ENCODE measurements at places on chromosomes 2 and 18.

GRCh38 chr18:56747857-56748256 lies 96.7 kb downstream of the WDR7 start:
- no peak for DNase-seq

DNA sequence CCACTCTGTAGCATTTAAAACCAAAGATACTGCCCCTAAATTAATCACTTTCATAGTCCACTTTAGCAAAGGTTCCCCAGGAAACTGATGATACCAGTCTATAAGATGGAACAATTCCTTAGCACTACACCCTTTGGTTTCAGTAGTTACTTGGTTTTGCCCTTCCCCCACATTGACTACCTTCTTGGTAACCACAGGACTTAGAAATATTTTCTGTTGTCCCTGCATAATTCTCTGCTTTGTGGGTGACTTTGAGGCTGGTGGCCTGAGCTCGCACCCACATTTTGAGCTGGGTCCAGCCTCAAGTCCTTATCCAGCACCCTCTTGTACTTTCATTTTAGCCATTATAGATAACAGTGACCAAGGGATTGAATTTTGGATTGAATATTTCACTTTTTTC lies 23.1 kb downstream of the ELP2 start:
- no peak for DNase-seq

- DNase-seq: peak; percentile 40
These were observed 13.9 kb upstream of the ATP6V1B1 start for GRCh38 chr2:70921839-70922234.

DNA sequence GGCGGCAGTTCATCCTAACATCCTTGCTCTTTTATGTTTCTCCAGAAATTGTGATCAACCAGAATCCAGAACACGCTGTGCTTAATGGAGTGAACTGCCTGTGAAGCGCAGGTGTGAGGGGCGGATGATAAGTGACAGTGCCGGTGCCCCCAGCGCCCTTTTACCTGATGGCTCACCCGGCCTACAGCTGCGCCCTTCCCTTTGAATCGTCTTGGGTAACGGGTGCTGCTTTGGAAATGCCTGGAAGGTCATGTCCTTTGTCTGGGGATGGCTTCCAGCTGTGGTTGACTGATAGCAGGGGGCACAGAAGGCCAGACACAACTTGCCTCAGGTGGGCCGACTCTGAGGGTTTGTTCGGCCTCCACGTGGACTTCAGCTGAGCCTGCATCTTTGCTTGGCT lies 119.4 kb downstream of the LPIN1 start:
- no peak for DNase-seq

DNA sequence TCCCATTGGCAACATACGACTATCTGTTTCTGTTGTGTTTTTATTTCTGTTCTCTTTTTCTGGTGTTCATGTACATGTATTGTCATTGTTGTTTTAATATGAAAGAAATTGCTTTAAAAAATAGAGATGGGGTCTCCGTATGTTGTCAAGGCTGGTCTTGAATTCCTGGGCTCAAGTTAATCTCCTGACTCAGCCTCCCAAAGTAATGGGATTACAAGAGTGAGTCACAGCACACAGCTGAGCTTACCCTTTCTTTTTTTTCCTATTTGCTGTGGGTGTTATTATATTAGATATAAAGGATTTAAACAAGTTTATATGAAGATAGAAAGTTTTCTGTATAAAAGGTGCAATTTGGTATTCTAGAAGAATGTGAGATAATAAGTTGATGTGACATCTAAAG lies 554.6 kb downstream of the DSC3 start:
- DNase-seq: no peak

DNA sequence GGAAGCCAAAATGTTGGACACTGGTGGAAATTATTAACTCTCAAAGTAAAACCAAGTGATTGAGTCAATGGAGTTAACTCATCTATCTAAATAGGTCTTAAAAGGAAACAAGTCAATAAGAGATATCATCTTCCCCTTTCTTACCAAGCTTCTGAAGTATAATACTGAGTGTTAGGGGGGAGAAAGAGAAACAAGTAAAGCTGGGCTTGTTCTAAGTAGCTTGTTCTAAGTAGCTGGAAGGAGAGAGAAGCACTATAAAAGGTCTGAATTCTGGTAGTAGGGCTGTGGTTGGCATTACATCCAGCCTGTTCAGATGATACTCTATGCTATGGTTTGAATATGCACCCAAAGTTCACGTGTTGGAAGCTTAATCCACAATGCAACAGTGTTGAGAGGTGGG lies 26.8 kb downstream of the YES1 start:
- no peak for DNase-seq

GRCh38 chr2:113251118-113251517 lies 27.6 kb downstream of the PAX8 start:
- DNase-seq: no peak

- peak; percentile 62 for DNase-seq
These were observed 81.9 kb downstream of the EHBP1 start for GRCh38 chr2:62787386-62787785.

DNA sequence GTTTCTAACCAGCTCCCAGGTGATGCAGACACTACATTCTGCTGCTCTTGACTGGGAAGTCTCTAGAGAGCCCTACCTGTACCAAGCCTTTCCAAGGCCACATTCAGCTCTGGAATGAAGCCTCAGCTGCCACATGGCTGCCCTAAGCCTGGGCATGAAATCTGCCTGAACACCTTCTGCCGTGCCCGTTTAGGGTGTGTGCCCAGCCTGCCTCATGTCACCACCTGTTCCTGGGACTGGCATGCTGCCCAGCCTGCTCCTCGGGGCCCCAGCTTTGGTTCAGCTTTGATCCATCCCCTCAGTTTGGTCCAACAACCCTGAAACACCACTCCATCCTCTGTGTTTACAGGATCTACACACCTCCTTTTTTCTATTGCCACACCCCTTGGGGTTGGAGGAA lies 210.9 kb downstream of the L3MBTL4 start:
- DNase-seq: no peak

- DNase-seq: no peak
These were observed 742 bp upstream of the SOS1 start for GRCh38 chr2:39121523-39122063.

GRCh38 chr2:109129356-109129920 lies 433 bp downstream of the SH3RF3 start:
- DNase-seq: peak; percentile 56

DNA sequence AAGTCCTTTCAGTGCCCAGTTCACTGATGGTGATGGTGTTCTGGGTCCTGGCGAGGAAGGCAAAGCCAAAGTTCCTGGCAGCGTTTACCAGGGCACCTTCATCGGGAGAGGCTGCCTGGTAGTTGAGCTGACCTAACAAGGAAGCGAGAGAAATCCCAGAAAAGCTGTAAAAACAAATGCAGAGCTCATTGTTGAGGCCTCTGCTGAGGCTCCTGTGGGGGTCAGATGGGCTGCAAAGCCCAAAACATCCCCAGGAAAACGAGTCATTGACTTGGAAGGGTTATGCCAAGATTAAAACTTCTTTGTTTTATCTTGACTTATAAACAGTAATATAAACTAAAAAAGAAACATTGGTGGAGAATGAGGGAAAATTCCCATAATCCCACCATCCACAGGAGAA lies 53.3 kb upstream of the NARS1 start:
- DNase-seq: peak; percentile 8

DNA sequence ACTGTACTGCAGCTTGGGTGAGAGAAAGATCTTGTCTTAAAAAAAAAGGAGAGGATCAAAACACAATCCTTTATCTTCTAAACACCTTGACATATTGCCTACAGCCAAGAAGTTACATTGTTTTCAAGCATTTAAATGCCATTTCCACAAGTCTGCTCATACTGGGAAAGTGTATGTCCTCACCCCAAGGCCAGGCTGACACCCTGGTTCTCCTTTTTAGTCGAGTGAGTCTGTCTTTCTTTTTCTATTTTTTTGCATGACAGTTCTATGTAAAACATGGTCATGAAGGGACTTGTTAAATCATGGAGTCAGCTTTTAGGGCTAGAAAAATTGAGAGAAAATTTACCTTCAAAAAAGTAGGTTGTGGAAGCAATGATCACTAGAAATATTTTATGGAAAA lies 233.3 kb downstream of the FAM210A start:
- DNase-seq: no peak

GRCh38 chr2:14354231-14354630 lies 278.3 kb upstream of the LRATD1 start:
- DNase-seq: no peak

- DNase-seq: no peak
These were observed 385.5 kb upstream of the HNRNPA3 start for GRCh38 chr2:176826984-176827668.

- peak; percentile 21 for DNase-seq
These were observed 352.6 kb downstream of the TNS1 start for GRCh38 chr2:217650229-217650628.

DNA sequence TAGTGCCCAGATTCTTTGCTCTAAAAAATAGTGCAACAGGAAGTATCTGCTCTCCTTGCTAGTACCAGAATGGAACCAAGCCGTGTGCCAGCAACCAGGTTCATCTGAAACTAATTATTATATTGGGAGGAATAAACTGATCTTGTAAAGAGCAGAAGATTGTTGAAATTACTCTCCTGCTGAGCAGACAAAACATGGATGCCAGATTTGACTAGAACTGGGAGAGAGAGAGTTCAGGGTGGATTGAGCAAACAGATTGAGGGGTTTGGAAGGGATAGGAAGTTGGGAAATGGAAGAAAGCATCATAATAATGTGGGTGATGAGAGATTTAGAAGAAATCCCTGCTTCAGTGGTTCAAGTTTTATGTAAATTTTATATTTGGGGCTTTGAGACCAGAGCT lies 160.1 kb upstream of the RASGRP3 start:
- DNase-seq: no peak

DNA sequence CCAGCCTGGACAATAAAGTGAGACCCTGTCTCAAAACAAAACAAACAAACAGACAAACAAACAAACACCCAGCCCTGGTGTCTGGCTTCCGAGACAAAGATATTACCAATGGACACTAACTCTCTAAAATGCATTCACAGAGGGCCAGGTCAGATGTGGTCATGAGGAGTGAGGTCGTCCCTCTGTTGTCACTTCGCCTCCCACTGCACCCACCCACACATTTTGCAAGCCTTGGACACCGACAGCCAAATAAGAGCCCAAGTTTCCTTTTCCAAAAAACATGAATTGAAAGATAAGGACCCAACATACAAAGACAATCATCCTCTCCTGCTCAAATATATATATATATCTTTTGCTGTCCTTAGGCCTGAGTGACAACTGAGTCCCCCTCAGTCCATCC lies 319.9 kb downstream of the TSN start:
- no peak for DNase-seq

DNA sequence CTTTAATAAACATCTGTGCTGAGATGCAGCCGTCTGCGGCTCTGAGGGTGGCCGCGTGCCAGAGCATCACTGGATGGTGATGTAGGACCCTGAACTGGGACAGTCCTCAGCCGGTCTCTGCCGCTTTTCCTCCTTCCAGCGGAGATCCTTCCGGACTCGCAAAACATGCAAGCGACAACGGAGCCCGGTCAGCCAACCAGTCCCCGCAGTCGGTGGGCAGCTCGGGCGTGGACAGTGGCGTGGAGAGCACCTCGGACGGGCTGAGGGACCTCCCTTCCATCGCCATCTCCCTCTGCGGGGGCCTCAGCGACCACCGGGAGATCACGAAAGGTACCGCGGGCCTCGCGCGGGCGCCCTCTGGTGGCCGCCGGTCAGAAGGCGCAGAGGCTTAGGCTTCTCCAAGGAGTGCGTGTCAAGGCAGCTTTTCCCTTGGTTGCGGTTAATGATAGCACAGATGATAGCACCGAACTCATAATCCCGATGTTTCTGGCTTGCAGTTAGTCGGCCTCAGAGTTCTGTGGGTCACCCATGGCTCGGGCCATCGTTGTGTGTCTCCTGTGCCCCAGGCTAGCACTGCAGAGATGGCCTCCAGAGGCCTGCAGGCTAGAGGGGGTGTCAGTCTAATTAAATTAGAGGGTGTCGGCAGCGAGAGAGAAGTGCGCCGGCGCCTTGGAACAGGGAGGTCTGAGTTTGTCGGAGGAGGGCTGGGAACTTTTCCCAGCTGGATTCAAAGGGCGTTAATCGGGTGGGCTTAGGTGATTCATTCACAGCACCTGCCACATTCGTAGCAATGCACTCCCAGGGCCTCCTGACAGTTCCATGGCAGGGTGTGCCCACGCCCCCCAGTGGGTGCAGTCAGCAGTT lies 38.5 kb downstream of the LPIN1 start:
- DNase-seq: peak; percentile 66

DNA sequence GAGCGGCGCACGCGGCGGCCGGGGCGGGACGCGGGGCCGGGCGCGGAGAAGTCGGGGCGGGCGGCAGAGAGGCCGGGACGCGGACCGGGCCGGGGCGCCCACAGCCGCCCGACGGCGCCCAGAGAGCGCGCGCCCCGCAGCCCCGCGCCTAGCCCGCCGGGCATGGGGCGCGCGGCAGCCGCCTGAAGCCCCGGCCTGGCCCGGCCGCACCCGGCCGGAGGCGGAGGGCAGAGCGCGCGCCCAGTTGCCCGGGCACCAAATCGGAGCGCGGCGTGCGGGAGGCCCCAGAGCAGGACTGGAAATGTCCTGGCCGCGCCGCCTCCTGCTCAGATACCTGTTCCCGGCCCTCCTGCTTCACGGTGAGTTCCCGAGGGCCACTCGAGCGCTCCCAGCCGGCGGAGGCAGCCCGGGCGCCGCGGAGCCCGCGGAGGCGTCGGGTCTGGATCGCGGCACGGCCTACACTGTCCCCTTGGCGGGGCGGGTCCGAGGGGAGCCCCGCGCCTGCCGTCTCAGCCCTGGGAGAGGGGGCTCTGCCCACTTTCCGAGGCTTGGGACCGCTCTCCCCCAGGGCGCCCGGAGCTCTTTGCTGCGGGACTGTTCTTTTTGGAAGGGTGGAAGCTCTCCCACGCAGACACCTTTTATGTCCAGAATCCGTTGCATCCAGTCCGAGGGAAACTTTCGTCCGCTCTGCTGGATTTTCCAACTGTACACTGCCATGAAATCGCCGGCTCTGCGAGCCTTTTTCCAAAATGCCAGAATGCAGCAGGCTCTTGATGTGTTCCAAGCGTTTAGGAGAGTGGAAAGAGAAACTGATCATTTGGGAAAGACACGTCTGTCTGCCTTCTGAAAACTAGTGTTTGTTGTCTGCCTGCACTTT lies 484 bp downstream of the APCDD1 start:
- DNase-seq: peak; percentile 28

GRCh38 chr2:157596992-157597681 lies 31.5 kb downstream of the ACVR1C start:
- DNase-seq: peak; percentile 20

DNA sequence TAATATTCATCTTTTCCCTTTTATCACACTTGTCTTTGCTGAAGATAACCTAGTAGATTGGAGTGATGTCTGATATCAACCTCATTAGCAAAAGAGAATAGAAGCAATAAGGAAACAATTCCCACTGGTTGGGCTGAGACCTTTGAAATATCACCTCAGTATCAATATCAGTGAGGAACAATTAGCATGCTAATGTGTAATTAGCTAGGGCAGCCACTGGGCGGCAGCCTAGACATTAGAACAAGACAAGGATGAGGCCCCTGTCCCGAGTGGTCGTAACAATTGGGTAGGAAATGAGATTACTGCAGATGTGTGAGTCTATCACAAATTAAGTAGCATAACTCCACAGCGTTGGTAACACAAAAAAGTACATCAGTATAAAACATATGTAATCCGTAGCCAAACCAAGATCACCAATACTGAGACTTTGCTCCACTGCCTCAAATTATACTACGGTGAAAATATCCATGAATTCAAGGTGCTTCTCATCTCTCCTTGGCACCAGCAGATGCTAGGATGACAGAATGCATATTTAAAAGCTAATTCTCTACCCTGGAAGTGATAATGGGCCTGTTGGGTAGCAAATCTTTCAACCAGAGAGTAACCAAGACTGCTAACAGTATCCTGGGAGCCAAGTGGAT lies 99.1 kb downstream of the ALPK2 start:
- peak; percentile 69 for DNase-seq

GRCh38 chr2:85707304-85707703 lies 13.1 kb downstream of the GNLY start:
- peak; percentile 85 for DNase-seq

- DNase-seq: no peak
These were observed 399.8 kb upstream of the ST6GAL2 start for GRCh38 chr2:107285621-107286299.
